ENCODE measurements at places on chromosomes 6 and 20.

- no peak for DNase-seq
These were observed 108.7 kb upstream of the MAP3K4 start for GRCh38 chr6:160882791-160883279.

DNA sequence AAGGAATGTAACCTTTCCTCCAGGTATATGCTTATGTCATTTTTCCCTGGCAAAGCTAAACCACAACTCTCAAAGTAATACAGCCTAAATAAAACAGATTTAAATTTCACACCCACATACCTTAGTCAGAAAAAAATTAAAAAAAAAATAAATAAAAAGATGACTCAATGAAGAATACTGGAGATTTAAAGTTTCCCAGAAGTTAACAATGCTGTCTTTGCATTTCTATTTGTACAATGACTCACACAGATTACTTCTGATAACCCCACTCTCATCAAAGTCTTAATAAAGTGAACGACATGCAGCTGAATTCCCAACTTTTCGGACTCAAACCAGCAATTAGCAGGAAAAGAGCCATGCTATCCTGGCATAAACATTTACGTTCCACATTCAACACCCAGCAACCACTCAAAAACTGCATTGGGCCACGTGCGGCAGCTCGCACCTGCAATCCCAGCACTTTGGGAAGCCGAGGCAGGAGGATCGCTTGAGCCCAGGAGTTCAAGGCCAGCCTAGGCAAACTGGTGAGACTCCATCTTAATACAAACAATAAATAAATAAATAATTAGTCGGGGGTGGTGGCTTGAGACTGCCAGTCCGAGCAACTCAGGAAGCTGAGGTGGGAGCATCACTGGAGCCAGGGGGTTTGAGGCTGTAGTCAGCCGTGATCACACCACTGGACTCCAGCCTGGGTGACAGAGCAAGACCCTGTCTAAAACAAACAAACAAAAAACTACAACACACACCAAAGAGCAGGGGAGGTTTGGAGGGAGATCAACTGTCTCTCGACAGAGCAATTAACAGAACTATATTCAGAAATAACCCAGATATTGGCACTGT lies 130.5 kb downstream of the WDR27 start:
- DNase-seq: no peak

- DNase-seq: no peak
These were observed 28.9 kb downstream of the SLC17A5 start for GRCh38 chr6:73624896-73625295.

DNA sequence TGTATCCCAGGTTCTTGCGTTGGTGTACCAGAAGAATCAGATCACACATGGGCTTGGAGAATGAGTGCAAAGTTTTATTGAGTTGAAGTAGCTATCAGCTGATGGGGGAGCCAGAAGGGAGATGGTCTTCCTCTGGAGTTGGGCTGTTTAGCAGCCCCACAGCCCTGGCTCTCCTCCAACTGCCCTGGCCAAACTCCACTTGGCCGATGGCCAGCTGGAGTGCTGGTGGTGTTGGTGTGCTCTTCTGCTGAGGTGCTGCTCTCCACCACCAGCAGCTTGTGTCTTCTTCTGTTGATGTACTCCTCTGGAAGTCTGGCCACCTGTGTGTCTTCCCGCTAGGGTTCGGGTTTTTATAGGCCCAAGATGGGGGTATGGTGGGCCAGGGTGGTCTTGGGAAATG lies 172.8 kb downstream of the TINAG start:
- DNase-seq: no peak

DNA sequence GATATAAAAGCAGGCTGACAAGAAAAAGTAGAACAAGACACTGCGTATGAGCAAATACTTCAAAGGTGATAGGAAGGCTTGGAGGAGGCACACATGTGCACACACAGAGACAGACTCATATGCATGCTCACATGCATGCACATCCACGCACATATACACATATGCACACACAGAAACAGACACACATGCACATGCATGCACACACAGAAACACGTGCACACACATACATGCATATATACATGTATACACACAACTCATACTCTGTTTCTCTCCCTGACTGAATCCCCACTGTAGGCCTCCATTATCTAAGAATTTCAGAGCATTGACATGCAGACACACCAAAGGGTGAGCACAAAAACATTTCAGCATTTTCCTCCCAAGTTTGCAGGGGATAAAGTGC lies 43.7 kb downstream of the VGLL2 start:
- DNase-seq: no peak

GRCh38 chr6:105359419-105360370 lies 43.2 kb downstream of the PREP start:
- DNase-seq: peak; percentile 79

DNA sequence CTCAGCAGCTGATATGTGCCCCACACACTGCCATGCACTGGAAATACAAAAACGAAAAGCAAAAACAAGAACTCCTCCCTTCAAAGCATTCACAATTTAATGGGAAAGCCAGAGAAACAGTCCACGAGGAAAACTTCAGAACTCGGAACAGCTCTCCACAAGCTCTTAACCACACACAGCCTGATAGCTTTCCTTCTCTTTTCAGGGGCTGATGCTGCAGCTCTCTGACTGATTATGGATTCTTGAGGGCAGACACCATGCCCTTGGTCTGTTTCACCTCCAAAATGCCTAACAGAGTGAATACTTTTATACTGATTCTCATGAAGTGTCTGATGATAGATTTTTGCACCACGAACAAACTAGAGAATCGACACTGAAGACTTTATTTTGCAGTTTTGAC lies 282.1 kb downstream of the CD83 start:
- no peak for DNase-seq

- DNase-seq: no peak
These were observed 56.2 kb downstream of the LAMP5 start for GRCh38 chr20:9570612-9571011.

DNA sequence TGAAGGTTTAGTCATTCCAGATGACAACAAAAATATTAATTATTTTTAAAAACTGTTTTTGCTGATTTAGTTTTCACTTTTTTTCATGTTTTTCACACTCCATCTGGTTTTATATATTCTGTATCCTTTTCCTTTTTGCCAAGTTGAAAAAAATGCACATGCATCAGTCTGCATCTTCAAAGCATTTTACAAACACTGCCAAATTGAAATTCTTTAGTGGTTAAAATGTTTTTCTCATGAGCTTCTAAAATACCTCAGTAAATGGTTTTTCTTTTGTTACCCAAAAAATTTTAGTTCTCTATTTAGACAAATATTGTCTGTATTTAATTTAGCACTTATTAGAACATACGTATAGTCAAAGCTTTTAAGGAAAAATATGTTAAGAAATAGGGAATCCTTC lies 386.9 kb upstream of the HSF2 start:
- no peak for DNase-seq

- DNase-seq: no peak
These were observed 505.1 kb upstream of the NRSN1 start for GRCh38 chr6:23620911-23621401.

DNA sequence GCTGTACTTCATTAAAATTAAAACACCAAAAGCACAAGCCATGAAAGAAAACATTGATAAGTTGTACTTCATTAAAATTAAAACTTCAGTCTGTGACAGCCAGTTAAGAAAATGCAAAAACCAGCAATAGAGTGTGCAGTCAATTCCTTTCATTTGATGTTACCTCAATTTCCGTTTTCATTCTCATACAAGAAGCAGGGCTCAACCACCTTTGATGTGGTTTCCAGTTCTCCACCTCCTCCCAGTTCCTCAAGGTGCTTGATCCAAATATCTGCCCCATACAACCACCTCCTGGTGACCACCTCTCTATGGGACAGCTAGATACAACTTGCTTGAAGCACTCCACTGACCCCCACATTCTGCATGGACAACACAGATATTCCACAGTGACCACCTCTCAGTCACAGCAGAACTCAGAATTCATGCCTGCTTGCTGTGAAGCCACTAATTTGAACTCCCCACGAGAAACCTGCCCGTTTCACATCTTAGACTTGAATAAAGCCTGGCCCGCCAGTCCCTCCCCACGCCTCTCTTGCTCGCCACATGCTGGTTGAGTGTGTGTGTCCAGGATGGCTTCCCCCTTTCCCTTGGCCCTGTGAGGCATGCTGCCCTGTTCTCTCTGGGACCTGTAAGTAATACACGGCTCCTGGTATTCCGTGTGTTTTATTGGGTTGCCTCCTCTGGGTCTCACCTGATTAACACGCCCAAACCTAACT lies 66.1 kb downstream of the FAM50B start:
- no peak for DNase-seq

DNA sequence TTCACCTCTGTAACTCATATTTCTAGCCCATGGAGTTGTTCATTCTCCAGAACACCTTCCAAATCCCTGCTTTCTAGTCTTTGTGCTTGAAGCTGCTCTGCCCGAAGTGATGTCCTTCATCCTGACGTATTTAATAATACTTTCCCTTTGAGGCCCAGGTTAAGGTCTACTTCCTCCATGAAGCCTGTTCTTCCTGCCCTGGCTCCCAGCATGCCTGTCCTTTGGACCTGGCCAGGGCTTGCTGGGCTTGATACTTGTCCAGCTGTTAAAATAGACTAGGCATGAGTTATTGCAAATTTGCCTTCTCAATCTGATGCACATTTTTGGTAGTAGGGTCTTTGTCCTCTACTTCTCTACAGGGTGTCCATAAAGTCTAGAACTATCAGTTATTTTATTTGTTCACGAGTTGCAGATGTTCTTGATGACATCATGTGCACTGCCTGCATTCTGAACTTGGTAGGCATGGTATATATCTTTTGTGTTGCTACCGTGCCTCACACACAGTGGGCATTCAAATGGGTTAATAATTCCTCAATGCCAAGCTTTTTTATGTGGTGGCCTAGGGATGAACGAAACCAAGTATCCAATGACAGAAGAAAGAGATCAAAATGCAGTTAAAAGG lies 3.1 kb upstream of the MAP7 start:
- no peak for DNase-seq

- peak; percentile 0 for DNase-seq
These were observed 112.1 kb downstream of the DLL1 start for GRCh38 chr6:170178561-170179477.

DNA sequence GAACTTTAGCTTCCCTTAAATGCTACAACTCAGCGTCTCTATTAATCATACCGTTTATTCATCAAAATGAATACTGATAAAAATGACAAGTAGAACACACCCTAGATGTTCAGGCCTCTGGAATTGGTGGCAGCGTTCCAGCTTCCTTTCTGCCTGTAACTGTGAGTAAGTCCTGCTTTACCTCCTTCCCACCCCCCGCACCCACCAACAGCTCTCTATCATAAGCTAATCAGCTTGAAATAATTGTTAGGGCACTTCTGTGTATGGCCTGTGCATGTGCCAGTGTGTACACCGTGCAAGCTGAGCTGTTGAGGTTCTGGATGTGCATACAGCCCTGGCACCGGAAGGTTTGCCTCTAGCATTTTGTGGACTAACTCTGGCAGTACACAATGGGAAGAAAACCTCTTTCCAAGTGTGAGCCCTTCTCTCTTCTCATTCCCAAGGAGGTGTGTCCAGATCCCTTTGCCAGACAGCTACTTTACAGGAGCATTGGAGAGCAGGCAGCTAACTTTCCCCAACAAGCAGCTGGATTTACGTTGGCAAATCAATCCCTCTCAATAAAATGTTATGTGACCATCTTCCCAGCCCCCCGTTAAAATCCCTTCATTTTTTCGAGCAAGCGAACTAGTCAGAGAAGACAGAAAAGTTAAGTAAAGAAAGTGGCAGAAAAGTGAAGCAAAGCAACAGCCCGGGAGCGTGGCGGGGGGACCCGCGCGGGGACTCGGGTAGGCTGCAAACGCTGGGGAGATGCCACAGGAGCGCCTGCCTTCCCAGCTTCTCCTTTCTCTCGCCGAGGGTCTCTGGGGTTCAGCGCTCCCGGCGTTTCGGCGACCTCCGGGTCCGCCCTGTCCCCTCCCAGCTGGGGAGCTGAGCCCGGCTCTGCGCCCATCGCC lies 803 bp upstream of the ADGRG6 start:
- no peak for DNase-seq

GRCh38 chr20:58498470-58499068 lies 16.6 kb downstream of the APCDD1L start:
- DNase-seq: no peak

- DNase-seq: no peak
These were observed 32.0 kb downstream of the QKI start for GRCh38 chr6:163446549-163446948.

DNA sequence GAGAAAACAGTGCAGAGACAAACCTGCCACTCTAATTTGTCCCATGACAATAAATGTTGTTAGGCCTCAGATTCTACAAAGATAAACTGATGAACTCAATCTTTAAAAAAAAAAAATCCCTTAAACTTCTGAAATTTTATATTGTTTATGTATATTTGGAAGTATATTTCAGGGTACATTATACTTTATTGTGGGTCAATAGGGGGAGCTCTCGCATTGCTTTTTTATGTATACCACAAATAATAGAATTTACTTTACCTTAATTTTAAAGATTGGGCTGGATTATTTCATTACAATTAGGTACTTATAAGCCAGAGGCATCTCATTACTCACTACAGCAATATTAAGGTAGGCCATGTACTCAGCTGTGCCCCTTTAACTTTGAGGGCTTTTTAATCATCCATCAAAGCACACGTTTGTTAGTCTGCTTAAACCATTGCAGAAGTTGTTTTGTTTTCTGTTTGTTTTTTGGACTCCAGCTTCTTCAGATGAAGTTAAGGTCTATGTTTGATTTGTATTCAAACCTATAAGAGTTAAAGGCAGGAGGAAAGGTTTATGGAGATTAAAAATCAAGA lies 56.3 kb upstream of the EYA4 start:
- DNase-seq: peak; percentile 3

GRCh38 chr20:49853640-49854039 lies 41.0 kb downstream of the SLC9A8 start:
- no peak for DNase-seq

DNA sequence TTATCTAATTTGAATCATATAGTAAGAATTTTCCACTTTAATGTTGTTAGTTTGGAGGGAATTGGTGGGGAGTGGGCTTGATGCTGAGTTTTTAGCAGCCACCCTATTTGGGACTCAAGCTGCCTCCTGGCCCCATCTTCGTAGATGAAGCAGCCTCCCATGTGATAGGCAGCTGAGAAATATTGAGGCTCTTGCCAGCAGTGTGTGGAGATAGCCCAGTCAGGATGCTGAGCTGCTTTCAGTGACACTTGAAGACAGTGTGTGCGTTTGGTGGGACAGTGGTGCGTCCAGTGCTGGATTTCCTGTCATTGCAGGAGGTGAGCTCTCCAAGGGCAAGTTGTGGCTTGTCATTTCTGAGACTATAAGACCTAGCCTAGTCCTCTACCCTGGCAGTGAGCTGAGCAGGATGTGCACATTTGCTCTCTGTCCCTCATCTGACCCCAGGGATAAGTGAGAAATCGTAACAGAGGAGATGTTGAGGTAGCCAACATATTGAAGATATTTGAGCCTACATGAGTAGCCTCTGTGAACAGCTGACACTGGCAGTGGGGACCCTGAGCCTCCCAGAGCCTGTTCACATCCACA lies 47.9 kb upstream of the RNF8 start:
- no peak for DNase-seq

GRCh38 chr6:81769824-81770223 lies 17.3 kb upstream of the TENT5A start:
- DNase-seq: no peak

All from AG04449 (cell line).